ENCODE measurements at places on chromosomes 11 and 22. TPM values are rescaled to one million over a fixed set of nuclear protein-coding genes. Genes with fewer than 3 reads are reported as not detected.

GRCh38 chr22:35318346-35319215 is 18.9 kb downstream of the TOM1 start:
- no peak for DNase-seq

DNA sequence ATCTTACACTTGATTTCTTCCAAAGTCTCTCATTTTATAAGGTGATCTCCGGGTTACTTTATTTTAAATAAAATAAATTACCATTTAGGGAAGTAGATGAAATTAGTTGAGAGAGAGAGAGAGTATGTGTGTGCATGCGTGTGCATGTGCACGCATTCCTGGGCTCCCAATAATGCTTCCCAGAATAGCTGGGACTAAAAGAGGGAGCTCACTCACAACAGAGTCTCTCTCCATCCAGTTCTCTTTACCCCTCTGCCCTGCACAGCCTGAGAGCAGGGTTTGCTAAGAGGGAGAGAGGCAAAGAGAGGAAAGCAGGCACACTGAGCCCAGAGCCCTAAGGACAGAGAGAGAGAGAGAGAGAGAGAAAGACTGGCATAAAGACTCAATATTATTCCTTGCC is 11.3 kb upstream of the TRIM44 start:
- no peak for DNase-seq

DNA sequence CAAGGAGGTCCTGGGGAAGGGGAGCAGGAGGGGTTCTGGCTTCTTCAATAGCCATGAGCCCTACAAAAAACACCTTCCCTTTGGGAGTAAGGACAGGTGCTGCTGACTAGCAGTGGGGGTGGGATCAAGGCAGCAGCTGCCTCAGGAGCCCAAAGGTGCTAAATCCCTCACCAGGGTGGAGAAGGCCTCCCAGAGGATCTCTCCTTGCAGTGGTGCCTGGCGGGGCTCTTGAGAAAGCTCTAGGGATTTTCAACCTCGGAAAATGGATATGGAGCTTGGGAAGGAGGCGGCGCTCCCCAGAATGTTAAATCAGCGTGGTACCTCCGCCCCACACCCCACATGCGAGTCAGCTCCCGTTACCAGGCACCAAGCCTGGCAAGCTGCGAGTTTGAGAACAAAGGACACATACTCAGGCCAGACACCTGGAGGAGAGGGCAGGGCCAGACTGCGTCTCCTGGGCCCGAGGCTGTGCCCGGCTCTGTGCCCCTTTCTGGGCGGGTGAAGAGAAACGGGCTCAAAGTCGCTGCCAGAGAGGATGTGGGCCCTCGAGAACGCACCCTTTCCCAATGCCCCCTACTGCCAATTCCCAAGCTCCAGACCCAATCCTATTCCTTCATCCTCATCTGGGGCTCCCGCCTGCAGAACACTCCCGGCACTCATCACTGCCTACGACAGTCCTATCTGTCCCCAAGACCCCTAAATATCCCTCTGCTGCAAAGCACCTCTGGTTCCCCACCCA is 139.0 kb downstream of the BRD1 start:
- DNase-seq = no peak

DNA sequence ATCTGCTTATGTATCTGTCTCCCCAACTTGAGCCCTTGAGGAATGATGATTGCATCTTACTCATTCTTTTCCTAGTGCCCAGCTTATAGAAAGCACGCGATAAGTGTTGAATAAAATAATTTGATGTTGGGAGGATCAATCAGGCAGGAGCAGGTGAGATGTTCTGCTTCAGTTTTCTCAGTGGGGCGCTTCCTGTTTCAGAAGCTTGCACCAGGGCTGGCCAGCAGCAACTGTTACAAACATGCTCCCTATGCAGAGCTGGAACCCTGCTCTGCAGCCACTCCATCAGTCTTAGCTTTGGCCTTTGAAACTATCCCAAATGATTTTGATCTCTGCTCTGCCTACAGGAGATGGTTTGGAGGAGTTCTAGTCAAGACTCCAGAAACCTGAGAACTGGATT is 3.9 kb downstream of the ENDOD1 start:
- no peak for DNase-seq

DNA sequence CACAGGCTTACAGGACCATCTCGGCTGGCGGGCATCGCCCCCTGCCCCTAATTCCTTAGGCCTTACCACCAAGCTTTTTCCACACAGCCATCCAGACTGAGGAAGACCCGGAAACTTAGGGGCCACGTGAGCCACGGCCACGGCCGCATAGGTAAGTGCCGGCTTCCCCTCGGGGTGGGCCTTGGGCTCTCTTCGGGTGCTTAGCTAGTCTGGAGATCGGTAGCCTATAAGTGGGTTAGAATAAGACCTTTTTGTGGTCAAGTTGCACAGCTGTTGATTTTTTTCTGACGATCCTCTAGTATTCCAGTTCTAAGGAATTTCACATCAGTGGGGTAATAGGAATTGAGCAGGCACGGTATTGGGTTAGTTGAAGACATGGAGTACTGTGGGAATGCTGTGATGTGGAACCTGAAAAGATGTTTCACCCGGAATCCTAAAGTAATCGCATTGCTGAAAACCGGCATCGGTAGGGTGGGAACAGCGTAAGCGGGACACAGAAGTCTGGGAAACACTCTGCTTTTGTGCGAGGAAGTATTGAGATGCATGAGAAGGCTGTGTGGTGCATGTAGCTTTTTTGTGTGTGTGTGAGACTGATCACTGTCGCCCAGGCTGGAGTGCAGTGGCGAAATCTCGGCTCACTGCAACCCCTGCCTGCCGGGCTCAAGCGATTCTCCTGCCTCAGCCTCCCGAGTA is 669 bp downstream of the RPL27A start:
- DNase-seq = no peak

- no peak for DNase-seq
These were observed 120.8 kb downstream of the NECTIN1 start for GRCh38 chr11:119608201-119608600.

- no peak for DNase-seq
These were observed 24.1 kb upstream of the APOA1 start for GRCh38 chr11:116861539-116861938.

GRCh38 chr22:46390652-46391301 is 55.3 kb downstream of the TRMU start:
- DNase-seq = peak; percentile 63

DNA sequence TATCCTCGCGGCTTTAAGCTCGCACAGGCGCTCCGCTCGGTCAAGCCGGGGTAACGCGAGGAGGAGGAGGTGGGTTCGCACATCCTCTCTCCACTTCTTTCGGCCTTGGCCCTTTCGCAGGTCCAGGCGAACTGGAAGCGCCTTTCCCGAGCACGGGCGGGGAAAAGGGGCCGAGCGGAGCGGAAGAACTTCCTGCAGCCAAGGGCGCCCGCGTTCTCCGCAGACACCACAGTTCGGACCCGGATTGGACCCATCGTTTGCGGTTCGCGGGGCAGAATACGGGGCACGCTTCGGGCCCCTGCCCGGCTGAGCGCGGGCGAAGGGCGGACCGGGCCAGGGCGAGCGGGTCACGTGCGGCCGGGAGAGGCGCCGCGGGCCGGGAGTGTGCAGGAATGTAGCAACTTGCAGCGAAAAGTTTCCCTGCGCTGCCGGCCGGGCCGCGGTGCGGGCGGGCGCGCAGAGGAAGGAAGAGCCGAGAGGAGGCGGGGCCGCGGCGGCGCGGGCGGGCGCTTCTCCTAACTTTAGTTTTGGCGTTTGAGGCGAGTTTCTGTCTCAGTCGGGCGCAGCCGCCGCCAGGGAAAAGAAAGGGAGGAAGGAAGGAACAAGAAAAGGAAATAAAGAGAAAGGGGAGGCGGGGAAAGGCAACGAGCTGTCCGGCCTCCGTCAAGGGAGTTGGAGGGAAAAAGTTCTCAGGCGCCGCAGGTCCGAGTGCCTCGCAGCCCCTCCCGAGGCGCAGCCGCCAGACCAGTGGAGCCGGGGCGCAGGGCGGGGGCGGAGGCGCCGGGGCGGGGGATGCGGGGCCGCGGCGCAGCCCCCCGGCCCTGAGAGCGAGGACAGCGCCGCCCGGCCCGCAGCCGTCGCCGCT is at the start of gene YAP1:
Gene YAP1 (plus strand): TSS at position 552 of the 865 bp plus-strand sequence. CDS start 402 bp downstream, outside the sequence.
- DNase-seq = peak; percentile 23

- DNase-seq = no peak
These were observed 43.9 kb downstream of the MIAT start for GRCh38 chr22:26701323-26701722.

GRCh38 chr11:71495286-71496230 is 31.5 kb upstream of the KRTAP5-7 start:
- DNase-seq = no peak

DNA sequence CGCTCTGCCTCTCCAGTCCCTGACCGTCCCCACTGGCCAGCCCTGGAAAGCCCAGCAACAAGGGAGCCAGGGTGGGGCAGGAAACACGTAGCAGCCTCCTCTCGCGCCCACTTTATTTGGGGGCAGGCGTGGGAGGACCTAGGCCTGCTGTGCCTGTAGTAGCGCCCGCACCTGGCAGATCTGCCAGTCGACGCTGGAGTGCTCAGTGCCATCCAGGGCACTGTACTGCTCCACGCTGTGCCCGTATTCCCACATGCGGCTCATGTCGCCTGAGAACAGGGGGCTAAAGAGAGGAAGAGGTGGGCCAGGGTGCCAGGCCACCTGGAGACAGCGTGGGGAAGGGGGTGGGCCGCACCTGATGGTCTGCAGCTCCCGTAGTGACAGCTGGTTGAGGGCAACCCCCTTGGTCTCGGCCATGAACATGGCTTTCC is 17.0 kb upstream of the DRICH1 start:
- DNase-seq = no peak

- DNase-seq = no peak
These were observed 568 bp upstream of the BIK start for GRCh38 chr22:43109921-43110443.

- no peak for DNase-seq
These were observed 3.3 kb downstream of the KCTD14 start for GRCh38 chr11:78019808-78020207.

GRCh38 chr11:12163181-12163941 is 53.0 kb downstream of the MICAL2 start:
- no peak for DNase-seq

DNA sequence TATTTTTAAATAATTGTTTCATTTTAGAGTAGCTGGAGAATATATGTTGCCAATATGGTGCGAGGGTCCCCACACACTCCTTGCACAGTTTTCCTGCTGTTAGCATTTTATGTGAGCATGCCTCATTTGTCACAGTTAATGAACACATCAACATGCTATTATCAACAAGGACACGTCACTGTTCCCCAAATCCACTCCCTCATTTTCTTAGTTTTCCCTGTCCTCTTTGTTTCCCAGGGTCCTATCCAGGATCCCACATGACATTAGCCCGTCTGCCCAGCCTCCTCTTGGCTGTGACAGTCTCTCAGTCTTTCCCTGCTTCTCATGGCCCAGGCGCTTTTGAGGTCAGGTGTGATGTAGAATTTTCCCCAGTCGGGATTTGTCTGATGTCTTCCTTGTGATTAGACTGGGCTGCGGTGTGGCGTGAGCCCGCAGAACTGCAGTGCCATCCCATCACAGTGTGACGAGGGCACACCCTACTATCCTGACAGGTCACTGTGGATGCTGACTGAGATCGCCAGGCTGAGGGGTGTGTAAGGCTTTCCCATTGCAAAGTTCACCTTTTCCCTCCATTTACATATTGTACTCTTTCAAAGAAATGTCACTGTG is 450.6 kb upstream of the B3GAT1 start:
- DNase-seq = no peak

PIK3C2A gene
- 57.6 TPM for total RNA-seq

ANO3 gene
- total RNA-seq = 0.45 TPM

LDHAL6A gene
- 0.54 TPM for total RNA-seq

HPX gene
- total RNA-seq = 4.4 TPM

C11orf42 gene
- not detected for total RNA-seq

TMEM179B gene
- 15.3 TPM for total RNA-seq
